ENCODE measurements at places on chromosomes 2 and 18. TPM values are rescaled to one million over a fixed set of nuclear protein-coding genes. Genes with fewer than 3 reads are reported as not detected.

The ANTXR1 gene
- total RNA-seq = 39.2 TPM

The ATP6V1C2 gene
- 1.5 TPM for total RNA-seq

The ALKAL2 gene
- 2.4 TPM for total RNA-seq

DNA sequence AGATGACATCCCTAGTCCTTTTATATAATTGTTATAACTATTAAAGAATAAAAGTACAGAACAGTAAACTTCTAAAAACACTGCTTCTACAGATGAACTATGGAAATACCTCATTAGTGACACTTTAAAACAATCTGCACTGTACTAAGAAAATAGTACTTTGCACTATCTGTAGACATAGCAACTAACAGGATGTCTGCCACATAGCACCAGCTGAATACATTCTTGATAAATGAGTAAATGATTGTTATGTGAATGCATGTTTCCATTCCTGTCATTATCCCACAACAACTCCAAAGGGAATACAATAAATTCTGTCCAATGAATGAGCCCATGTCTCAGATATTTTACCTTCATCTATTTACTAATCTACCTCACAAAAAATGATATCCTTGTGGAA lies 115.3 kb upstream of the SLC35G4 start:
- DNase-seq = no peak

The SLC30A3 gene
- 3.2 TPM for total RNA-seq

DNA sequence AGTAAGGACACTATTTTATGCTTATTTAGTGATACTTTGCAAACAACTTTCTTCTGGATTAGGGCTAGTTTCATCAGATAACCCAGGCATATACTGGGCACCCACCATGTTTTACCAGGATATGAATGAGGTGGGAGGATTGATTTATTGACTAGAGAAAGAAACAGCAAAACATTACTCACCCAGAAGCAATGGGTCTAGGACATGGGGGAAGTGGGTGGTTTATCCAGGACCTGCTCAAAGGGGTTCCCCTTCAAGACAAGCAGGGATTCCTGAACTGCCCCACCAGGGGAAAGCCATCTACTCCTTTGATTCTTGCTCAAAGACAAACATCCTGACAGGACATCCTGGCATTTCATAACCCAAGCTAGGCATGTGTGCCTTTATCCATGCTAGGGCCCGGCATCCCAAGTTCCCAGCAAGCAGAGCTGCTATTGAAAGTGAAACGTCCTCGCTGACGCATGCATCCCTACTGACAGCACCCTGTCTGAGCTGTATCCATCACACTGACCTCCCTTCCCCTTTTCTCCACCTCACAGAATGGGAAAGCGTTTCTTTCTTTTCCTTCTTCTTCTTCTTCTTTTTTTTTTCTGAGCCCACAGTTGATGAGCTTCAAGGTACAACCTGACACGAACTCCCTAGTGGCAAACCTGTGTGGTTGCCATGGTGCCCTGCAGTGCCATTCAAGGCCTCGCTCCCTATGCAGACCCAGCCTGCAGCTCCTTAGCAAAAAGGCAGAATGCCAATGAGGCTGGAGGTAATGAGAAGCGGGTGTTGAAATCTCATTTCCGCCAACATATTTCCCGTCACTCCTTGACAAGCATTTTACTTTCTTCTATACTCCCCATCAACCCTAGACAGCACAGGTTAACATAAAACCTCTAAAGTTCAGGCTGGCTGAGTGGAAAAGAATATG lies 70.5 kb downstream of the CLHC1 start:
- DNase-seq = no peak

- no peak for DNase-seq
These were observed 39.7 kb upstream of the SALL3 start for GRCh38 chr18:78939734-78940494.

All from cerebellum (tissue), 4 donors.